ENCODE measurements at places on chromosomes 16 and 17.

DNA sequence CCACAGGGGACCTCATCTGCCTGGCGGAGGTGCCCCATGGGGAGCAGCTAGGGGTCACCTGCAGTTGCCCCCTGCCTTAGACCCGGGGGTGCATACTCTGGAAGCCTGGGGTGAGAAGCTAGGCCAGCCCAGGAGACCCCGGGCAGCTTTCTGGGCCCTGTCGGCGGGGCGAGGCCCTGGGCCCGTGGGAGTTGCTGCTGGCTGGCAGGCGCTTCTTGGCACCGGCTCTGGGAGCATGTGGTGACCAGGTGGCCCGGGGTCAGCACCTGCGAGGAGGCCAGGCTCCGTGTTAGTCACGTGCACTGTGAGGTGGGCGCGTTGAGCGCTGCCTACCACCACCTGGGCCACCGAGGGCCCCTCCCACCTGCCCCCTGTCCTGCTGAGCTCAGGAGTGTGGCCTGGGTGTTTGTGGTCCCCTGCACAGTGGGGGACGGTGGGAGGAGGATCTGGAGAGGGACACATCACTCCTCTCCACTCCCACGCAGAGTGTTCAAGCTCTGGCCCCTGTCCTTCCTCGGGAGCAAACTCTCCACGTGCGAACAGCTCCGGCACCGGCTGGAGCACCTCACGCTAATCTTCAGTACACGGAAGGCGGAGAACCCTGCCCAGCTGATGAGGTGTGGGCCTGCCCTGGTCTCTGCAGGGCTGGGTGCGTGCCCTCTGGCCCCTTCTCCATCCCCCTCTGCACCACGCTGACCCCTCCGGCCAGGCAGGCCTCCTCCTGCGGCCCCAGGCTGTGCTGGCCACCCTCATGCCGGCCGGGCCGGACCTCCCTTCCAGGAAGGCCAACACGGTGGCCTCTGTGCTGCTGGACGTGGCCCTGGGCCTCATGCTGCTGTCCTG lies 5.8 kb downstream of the PIGQ start:
- DNase-seq: no peak

GRCh38 chr16:75273054-75273925 lies 21.9 kb upstream of the BCAR1 start:
- DNase-seq: no peak

- DNase-seq: no peak
Observed at GRCh38 chr16:70706948-70707465, 21.2 kb upstream of the MTSS2 start.

GRCh38 chr17:13646411-13646810 lies 44.7 kb upstream of the HS3ST3A1 start:
- DNase-seq: no peak

DNA sequence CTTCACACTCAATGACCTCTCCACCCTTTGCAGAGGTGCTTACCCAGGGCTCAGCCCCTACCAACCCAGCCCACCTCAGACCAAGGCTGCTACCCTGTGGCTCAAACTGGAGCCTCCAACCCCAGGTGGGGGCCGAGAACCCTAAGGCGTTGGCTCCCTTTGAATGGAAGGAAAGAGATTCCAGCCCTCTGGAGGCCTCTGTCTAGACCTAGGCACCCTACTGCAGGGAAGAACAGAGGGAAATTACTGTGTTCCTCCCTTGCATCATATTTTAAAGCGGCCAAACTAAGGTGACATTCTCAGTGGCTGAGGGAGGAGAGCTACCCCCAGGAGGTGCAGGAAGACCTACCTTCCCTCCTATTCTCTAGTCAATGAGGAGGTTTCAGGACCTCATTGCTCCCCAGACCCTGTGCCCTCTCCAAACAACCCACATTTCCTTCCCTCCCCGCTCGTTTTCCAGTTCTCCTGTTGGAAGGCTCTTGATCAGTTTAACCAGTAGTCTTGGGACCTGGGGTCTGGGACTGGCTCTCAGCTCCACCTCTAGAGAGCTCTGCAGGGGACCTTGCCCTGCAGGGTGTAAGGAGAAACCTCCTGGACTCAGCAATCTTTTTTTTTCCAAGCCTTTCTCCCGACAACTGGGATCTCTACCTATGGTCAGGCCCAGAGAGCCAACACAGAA lies 5.5 kb upstream of the HOXB8 start:
- DNase-seq: no peak

GRCh38 chr17:73722165-73722564 lies 77.9 kb upstream of the SDK2 start:
- DNase-seq: peak; percentile 6

- no peak for DNase-seq
Observed at GRCh38 chr16:57624044-57624688, 4.3 kb upstream of the ADGRG1 start.

DNA sequence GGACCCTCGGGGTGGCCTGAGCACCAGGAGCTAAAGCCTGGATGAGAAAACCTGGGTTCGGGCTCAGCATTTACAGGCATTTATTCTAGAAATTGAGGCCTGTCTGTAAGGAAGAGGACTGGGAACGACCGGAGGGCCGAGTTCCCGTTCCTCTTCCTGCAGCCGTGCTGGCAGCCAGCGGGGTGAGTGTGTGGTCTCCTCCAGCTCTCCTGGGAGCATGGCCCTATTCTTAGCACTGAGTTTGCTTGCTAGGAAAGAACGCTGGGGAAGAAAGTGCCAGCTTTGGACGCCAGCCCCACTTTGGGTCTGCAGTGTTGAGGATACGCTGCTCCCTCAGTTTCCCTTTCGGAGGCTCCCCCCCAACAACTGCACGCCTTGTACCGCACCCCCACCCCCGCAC lies 49.6 kb downstream of the MGAT5B start:
- no peak for DNase-seq

GRCh38 chr17:9644910-9645751 lies at the start of gene USP43:
Gene USP43 (plus strand): TSS chr17:9645517. CDS start chr17:9645633, 116 bp downstream.
- no peak for DNase-seq

DNA sequence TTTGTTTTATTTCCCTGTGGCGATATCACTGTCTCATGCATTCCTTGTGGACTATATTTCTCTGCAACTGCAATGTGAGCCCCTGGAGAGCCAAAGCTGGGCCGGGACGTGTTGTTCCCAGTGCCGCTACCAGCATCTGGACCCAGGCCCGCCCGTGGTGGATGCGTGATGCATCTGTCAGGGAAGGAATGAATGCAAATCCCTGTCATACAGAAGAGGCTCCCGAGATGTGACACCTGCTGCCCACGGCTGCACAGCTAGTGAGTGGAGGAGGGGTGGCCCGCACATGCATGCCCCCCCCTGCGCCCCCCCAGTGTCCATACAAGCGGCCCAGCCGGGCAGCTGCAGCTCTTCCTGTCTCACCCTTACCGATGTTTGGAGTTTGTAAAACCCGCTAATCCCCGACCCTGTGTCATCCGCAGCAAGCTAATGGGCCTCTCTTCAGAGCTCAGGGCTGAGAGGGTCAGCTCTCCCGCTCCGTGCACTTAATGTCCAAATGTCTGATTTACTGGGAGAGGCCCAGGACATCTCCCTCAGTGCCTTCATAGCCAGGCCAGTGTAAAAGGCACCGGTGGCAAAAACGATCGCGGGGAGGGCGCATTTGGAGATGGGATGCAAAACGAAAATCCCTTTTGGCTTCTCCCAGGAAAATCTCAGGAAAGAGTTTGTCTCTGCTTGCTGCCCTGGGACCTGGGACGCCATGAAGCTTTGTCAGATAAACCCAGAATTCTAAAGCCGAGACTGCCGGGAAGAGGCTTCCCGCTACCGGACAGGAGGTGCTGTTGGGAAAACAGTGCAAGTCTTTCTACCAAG lies 91.8 kb downstream of the FOXL1 start:
- DNase-seq: no peak

DNA sequence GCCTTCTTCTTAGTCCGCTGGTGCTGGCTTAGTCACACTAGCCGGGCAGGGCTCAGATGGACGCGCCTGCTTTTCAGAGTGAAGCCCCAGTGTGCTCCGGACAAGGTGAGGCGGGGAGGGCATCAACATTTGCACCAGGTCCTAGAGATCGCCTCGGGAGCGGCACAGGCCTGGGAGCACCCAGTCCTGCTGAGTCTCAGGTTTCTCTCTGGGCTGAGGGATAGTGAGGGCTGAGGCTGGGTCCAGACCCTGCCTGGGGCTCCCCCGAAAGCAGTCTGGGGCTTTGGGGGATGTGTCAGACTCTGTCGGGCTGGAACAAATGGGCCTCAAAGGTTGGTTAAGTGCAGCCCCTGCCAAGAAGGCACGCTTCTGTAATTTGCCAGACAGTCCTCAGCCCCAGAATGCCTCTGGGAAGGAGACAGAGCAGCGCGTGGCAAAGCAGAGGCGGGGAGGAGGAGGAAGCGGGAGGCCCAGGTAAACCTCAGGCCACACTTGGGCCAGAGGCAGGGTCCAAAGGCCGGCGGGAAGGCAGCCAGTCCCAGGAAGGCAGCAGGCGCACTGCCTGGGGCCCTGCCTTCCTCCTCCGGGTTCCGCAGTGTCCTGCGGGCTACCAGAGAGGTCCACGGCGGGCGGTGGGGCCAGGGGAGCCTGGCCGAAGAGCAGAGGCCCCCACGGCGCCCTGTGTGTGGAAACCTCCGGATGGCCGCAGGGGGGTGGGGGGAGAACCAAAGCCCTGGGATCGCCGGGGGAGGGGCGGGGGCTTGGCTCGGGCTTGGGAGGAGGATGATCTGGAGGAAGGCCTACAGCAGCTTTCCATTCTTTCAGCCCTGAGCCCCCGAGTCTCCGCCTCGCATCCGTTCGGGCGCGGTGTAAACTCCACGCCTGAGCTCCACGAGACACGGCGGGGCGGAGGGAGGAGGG lies 39.5 kb upstream of the ATP2A3 start:
- no peak for DNase-seq

GRCh38 chr16:26567356-26567755 lies 499.4 kb upstream of the C16orf82 start:
- DNase-seq: no peak

All from stimulated activated CD4-positive, alpha-beta T cell treated with anti-CD3 and anti-CD28 coated beads, TNF-alpha, amount 100 ng/mL, for 1 hour (primary cell).